CD4-positive, alpha-beta T cell (primary cell): ENCODE measurements at places on chromosomes 7 and 10.

DNA sequence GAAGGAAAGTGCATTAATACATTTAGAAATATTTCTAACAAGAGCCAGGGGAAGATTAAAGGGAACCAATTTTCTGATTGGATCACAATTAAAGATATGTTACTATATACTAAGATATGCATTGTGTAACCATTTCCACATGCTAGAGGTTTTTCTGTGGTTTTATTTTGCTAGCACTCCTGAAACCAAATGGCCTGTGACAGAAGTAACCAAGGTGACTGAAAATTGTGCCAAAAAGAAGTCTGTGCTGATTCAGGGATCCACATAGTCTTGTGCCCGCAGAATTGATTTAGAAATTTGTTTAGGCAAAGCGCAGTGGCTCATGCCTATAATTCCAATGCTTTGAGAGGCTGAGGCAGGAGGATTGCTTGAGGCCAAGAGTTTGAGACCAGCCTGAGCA lies 1.8 kb downstream of the CC2D2B start:
- no peaks in the 10 kb centered on the region for H3K27me3 ChIP-seq
- peaks cover 3% of the 10 kb centered on the region for H3K4me1 ChIP-seq
- H3K27ac ChIP-seq, result no peak overlapping the region
- no peak for DNase-seq
- no peaks in the 10 kb centered on the region for H3K36me3 ChIP-seq

DNA sequence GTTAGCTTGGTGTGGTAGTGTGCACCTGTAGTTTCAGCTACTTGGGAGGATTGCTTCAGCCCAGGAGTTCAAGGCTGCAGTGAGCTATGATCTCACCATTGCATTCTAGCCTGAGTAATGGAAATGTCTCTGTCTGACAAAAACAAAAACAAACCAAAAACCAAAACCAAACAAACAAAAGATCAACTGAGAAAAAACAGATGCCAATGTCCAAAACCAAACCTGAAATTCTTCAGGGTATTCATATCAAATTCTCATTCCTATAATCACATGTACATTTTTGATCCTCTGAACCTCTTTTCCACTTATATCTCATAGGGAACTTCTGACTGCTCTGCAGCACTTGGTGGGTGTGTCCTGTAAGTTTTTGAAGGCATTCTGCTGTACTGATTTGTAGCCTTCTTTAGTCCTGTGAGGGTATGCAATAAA lies 87.0 kb downstream of the CDK6 start:
- no peaks in the 10 kb centered on the region for H3K4me1 ChIP-seq
- H3K36me3 ChIP-seq, result no peaks in the 10 kb centered on the region
- no peak overlapping the region for H3K27ac ChIP-seq
- H3K4me3 ChIP-seq, result no peak overlapping the region

GRCh38 chr7:5523052-5523711 lies 99.5 kb upstream of the TNRC18 start:
- no peak overlapping the region for H3K27ac ChIP-seq
- no peak overlapping the region for H3K4me3 ChIP-seq
- H3K27me3 ChIP-seq, result no peaks in the 10 kb centered on the region
- H3K4me1 ChIP-seq, result peaks cover 26% of the 10 kb centered on the region

DNA sequence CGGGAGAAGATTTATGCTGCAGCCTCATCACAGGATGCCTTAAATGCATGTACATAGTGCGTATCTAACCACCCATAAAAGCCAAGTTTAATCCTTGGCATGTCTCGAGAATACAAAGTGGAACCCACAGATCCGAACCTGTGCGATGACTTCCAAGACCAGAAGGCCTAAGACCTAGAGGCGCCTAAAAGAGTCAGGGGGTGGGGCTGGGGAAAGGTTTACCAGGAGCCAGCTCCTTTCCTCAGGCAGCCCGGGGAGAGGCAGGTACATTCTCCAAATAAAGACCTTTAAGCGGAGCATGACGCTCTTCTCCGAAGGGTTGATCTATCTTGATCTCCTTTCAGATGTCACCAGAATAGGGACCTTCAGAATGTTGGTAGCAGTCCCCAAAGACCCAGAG lies 9.7 kb downstream of the SP8 start:
- no peak overlapping the region for H3K27ac ChIP-seq
- DNase-seq, result no peak
- H3K27me3 ChIP-seq, result peaks cover 71% of the 10 kb centered on the region
- no peak overlapping the region for H3K4me3 ChIP-seq

DNA sequence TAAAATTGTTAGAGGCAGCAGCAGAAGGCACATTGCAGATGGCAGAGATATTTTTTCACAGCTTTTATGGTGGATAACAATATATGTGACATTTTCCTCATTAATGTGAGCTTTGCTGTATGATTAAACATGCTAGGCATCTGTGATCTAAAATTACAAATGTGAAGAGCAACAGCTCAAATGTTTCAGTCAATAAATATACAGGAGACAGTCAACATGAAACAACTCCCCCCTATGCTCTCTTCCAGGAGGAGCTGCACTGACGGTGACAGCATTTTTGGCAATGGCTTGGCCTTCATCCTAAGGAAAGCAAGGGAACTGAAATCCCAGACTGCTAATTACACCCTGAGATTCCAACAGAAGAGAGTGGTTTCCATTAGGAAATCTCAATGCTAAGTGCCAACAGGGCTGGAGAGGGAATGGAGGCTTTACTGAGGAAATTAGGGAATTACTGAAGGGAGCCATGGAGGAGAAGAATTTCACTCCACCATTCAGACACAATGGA lies 51.4 kb upstream of the GRB10 start:
- H3K36me3 ChIP-seq, result no peaks in the 10 kb centered on the region
- no peak overlapping the region for H3K27ac ChIP-seq
- H3K27me3 ChIP-seq, result no peaks in the 10 kb centered on the region
- H3K4me1 ChIP-seq, result no peaks in the 10 kb centered on the region
- no peak for DNase-seq

DNA sequence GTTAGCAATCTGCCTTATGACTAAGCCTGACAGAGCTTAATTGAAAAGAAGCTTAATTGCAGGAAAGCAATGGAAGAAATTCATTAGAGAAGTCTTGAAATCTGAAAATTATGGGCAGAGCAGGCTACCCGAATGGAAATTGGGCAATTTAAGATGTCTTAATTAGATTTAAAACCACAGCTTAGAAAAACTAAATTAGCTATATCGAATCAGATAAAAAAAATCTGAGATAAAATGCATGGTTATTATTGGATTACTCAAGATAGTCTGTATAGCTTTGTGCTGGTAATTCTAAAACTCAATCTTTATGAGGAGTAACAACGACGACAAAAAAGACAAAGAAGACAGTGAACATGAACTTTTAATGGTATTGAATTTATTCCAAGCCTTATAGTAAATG lies 248.1 kb upstream of the LRRN3 start:
- no peaks in the 10 kb centered on the region for H3K36me3 ChIP-seq
- no peak overlapping the region for H3K27ac ChIP-seq

- no peaks in the 10 kb centered on the region for H3K27me3 ChIP-seq
- H3K27ac ChIP-seq, result no peak overlapping the region
- no peaks in the 10 kb centered on the region for H3K36me3 ChIP-seq
- DNase-seq, result no peak
- H3K4me1 ChIP-seq, result no peaks in the 10 kb centered on the region
- no peak overlapping the region for H3K4me3 ChIP-seq
Measured at GRCh38 chr7:92783260-92784201, 52.8 kb downstream of the CDK6 start.

DNA sequence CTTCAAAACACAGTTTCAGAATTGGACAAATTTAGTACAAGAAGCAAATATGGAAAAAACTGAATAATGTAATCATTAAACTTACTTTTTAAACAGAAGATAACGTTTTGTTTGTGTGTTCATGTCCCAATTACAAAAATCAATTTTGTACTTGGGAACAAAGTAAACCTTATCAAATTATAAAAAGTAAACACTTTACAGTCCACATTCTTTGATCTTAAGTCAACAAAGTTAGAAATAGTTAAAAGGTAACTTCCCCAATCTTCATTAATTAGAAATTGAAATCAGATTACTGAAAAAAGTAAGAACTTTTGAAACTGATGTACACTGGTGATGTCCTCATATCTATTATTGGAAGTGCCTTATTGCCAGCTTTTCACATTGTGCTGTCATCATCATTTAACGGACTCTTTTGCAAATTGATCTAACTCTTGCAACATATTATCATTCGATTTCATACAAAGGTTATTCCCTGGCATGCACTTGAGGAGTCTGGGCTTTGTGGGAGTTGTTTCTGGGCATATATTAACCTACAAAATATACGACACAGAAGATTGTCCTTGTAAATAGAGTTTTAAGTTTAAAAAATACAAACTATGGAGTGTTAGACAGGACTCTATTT lies 15.1 kb upstream of the CYP2E1 start:
- no peaks in the 10 kb centered on the region for H3K4me1 ChIP-seq
- no peak overlapping the region for H3K27ac ChIP-seq
- no peak for DNase-seq
- no peak overlapping the region for H3K4me3 ChIP-seq

GRCh38 chr10:127275793-127276450 lies 79.5 kb upstream of the INSYN2A start:
- no peak overlapping the region for H3K27ac ChIP-seq
- no peaks in the 10 kb centered on the region for H3K36me3 ChIP-seq
- H3K27me3 ChIP-seq, result no peaks in the 10 kb centered on the region
- no peaks in the 10 kb centered on the region for H3K4me1 ChIP-seq
- H3K4me3 ChIP-seq, result no peak overlapping the region

GRCh38 chr7:94590526-94591162 lies 65.3 kb downstream of the SGCE start:
- no peaks in the 10 kb centered on the region for H3K4me1 ChIP-seq
- DNase-seq, result no peak
- no peaks in the 10 kb centered on the region for H3K36me3 ChIP-seq
- H3K4me3 ChIP-seq, result no peak overlapping the region

GRCh38 chr7:134755422-134756022 lies 23.9 kb upstream of the CALD1 start:
- DNase-seq, result peak; percentile 13
- H3K4me3 ChIP-seq, result no peak overlapping the region
- no peaks in the 10 kb centered on the region for H3K27me3 ChIP-seq
- no peaks in the 10 kb centered on the region for H3K4me1 ChIP-seq

- no peak overlapping the region for H3K27ac ChIP-seq
- H3K36me3 ChIP-seq, result no peaks in the 10 kb centered on the region
- no peaks in the 10 kb centered on the region for H3K27me3 ChIP-seq
- H3K4me3 ChIP-seq, result no peak overlapping the region
- DNase-seq, result no peak
- peaks cover 9% of the 10 kb centered on the region for H3K4me1 ChIP-seq
Measured at GRCh38 chr10:31147210-31147608, 115.5 kb upstream of the ZNF438 start.

GRCh38 chr7:105245398-105246114 lies 143.2 kb downstream of the SRPK2 start:
- H3K27ac ChIP-seq, result no peak overlapping the region
- no peaks in the 10 kb centered on the region for H3K27me3 ChIP-seq
- H3K4me1 ChIP-seq, result peaks cover 2% of the 10 kb centered on the region
- H3K36me3 ChIP-seq, result no peaks in the 10 kb centered on the region

DNA sequence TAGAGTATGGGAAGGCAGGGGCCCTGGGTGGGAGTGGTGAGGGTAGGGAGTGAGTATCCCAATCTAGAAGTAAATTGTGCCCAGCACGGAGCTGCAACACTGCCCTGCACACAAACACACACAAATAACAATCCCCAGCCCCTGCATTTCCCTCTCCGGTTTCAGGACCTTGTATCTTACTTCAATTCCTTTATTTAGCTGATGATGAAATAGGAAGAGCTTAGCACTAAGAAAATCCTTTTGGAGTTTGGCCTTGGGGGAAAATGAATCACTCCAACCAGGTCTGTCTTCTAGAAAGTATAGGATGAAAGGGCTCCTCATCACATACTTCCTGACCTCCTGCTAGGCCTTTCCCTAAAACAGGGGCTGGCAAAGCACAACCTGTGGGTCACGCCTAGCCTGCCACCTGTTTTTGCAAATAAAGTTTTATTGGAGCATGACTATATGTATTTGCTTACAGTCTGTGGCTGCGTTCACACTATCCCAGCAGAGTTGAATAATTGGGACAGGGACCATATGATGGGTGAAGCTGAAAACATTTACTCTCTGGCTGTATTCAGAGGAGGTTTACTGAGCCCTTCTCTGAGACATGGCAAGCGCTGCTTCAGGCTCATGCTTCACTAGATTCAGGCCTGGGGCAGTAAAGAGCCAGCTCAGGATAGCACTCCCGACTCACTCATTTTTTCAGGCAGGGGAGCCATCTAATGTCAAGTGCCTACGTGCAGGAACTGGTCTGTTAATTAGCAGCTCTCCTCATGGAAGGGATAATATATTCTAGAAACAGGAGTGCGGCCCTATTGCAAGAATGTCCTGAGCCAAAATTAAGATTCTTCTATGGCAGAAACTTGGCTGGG lies 111.0 kb downstream of the EGFR start:
- no peaks in the 10 kb centered on the region for H3K4me1 ChIP-seq
- H3K27me3 ChIP-seq, result peaks cover 15% of the 10 kb centered on the region
- no peak for DNase-seq

DNA sequence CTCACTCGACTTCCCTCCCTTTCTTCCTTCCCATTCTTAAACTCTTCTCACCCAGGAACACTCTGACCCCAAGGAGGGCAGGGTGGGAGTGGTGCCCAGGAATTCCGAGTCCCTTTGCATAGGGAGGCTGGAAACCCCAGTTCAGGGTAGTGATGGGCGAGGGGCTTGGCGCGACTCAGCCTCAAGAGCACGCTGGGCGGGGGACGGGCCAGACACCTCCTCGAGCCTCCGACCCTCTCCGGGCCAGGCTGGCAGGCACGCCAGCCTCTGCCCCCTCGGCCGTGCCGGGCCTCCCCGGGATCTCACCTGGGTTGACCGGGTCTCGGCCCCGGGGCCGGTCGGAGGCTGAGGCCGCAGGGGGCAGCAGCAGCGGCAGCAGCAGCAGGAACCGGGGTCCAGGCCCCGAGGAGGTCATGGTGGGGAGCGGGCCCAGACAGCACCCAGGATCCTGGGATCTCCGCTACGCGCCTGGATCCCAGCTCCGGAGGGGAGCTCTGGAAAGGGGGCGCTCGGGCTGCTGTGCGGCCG lies 457 bp downstream of the PLOD3 start:
- peaks cover 45% of the 10 kb centered on the region for H3K4me1 ChIP-seq
- no peaks in the 10 kb centered on the region for H3K27me3 ChIP-seq

- DNase-seq, result no peak
- H3K4me1 ChIP-seq, result no peaks in the 10 kb centered on the region
- H3K27ac ChIP-seq, result no peak overlapping the region
Measured at GRCh38 chr10:52906046-52906445, 133.5 kb upstream of the MBL2 start.

- H3K4me3 ChIP-seq, result no peak overlapping the region
- H3K36me3 ChIP-seq, result no peaks in the 10 kb centered on the region
- DNase-seq, result no peak
- no peaks in the 10 kb centered on the region for H3K4me1 ChIP-seq
- H3K27ac ChIP-seq, result no peak overlapping the region
- H3K27me3 ChIP-seq, result no peaks in the 10 kb centered on the region
Measured at GRCh38 chr7:121475806-121476205, 79.7 kb upstream of the FAM3C start.

- no peak overlapping the region for H3K4me3 ChIP-seq
- H3K27ac ChIP-seq, result no peak overlapping the region
- H3K4me1 ChIP-seq, result no peaks in the 10 kb centered on the region
- no peaks in the 10 kb centered on the region for H3K27me3 ChIP-seq
- no peaks in the 10 kb centered on the region for H3K36me3 ChIP-seq
Measured at GRCh38 chr7:99863847-99864440, 12.9 kb downstream of the OR2AE1 start.
